ENCODE measurements at places on chromosomes 13 and 19.
A peak's percentile ranks its signal among the peaks of the same experiment; 100 is the strongest.

DNA sequence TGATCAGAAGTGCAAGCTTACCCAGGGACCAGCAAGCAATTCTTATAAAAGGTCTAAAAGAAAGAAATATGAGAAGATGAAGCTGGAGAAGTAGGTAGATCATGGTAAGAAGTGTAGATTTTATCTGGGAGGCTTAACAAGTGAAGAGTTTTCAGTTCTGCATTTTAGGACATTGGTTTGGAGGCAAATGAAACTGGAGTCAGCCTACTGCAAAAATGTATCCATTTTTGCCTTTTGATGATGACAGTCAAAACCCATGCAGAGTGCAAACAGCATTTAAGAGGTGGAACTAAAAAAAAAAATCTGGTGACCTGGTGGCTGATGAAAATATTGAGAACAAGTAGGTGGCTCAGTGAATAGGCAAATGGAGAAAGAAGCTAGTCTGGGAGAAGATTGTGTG lies 216.9 kb downstream of the DNAJC15 start:
- DNase-seq = no peak

- no peak for DNase-seq
These were observed 53.4 kb downstream of the FLT3 start for GRCh38 chr13:28046981-28047380.

GRCh38 chr13:30481241-30481760 lies 15.6 kb upstream of the HMGB1 start:
- DNase-seq = no peak

DNA sequence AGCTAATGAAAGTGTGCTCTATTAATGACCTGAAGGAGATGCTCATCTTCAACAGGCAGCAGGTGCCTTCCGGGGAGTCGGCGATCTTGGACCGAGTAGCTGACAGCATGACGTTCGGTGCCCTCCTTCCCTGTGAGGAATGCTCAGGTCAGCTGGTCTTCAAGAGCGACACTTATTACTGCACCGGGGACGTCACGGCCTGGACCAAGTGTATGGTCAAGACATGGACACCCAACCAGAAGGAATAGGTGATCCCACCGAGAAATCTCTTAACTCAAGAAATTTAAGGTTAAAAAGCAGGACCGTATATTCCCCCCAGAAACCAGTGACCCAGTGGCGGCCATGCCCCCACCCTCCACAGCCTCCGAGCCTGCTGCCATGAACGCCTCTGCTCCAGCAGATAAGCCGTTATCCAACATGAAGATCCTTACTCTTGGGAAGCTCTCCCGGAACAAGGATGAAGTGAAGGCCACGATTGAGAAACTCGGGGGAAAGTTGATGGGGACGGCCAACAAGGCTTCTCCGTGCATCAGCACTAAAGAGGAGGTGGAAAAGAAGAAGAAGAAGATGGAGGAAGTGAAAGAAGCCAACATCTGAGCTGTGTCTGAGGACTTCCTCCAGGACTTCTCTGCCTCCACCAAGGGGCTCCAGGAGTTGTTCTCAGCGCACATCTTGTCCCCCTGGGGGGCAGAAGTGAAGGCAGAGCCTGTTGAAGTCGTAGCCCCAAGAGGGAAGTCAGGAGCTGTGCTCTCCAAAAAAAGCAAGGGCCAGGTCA lies 22.8 kb upstream of the ANKRD10 start:
- DNase-seq = no peak

GRCh38 chr13:55999709-56000108 lies 1141.0 kb upstream of the PRR20A start:
- DNase-seq = no peak

- DNase-seq = no peak
These were observed 89.7 kb downstream of the RAB20 start for GRCh38 chr13:110471833-110472162.

- DNase-seq = no peak
These were observed 29.9 kb downstream of the PBX4 start for GRCh38 chr19:19588546-19588945.

DNA sequence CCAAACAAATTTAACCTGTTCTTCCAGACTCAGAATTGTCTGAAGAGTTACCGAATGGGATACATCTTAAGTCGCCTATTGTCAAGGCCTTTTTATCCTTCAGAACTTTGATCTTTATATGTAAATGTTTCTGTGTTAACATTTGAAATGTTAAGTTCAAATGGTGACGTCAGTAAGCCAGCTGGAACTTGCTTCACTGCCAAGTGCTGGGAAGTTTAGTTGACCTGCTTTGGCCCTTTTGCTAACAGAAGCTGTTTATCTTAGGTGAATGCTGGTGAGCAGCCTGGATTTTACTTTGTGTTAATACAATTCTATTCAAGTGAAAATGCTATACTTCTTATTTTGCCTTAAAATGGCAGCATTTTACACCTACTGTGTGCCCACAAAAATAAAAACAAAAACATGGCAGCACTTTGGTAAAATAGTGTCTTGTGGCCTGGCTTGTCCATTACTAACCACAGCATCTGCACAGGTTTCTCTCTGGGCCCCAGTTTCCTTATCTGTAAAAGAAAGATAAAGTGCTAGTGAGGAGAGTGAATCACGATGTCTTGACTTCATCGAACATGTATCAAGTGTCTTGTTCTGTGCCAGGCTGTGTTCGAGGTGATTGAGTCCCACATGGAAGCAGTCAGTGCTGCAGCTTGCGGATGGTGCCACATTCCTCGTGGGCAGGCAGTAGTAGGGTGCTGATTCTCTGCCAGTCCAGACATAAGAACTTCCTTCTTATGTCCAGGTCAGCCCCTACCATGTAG lies 2.2 kb downstream of the NAXD start:
- DNase-seq = no peak

DNA sequence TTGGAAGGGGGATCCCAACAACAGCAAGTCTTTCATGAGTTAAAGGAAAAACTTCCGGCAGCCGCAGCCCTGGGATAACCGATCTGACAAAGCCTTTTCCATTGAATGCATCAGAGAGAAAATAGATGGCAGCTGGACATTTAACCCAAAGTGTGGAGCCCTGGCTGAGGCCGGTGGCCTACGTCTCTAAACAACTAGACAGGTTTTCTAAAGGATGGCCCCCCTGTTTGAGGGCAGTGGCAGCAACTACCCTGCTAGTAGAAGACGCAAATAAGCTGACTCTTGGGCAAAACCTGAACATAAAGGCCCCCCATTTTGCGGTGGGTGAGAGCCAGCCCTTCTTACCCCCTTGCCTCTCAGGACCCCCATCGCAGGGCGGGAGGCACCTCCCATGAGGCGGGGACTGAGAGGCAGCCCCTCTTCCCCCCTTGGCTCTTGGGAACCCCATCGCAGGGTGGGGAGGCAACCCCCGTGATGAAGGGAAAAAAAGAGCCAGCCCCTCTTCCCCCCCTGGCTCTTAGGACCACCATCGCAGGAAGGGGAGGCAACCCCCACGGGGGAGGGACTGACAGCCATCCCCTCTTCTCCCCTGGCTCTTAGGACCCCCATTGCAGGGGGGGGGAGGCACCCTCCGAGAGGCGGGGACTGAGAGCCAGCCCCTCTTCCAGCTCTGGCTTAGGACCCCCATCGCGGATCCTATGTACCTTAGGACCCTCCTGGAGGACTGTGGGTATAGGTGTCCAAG lies 2422.9 kb upstream of the PCDH20 start:
- DNase-seq = no peak

GRCh38 chr13:36872621-36873020 lies 47.4 kb downstream of the SMAD9 start:
- DNase-seq = peak; percentile 20

DNA sequence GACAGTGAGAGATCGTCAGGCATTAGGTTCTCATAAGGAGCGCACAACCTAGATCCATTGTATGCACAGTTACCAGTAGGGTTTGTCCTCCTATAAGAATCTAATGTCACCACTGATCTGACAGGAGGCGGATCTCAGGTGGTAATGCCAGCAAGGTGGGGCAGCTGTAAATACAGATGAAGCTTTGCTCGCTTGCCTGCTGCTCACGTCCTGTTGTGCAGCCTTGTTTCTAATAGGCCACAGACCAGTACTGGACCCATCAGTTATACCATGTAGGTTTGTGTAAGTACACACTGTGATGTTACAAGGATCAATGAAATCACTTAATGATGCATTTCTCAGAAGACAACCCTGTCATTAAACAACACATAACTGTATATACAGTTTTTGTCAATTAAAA lies 23.5 kb downstream of the VWA8 start:
- DNase-seq = no peak

GRCh38 chr13:37211487-37211886 lies 106.0 kb upstream of the CSNK1A1L start:
- DNase-seq = no peak

- DNase-seq = no peak
These were observed 794.3 kb upstream of the MIR17HG start for GRCh38 chr13:90553159-90553558.

GRCh38 chr13:101303521-101303920 lies 112.8 kb downstream of the NALCN start:
- DNase-seq = no peak

GRCh38 chr19:29233591-29233990 lies 20.6 kb upstream of the UQCRFS1 start:
- DNase-seq = no peak

GRCh38 chr13:85500696-85501256 lies 298.4 kb downstream of the SLITRK6 start:
- no peak for DNase-seq

- no peak for DNase-seq
These were observed 284.3 kb upstream of the MAB21L1 start for GRCh38 chr13:35760735-35761281.

- no peak for DNase-seq
These were observed 3.0 kb upstream of the ZNF628 start for GRCh38 chr19:55473225-55474012.

DNA sequence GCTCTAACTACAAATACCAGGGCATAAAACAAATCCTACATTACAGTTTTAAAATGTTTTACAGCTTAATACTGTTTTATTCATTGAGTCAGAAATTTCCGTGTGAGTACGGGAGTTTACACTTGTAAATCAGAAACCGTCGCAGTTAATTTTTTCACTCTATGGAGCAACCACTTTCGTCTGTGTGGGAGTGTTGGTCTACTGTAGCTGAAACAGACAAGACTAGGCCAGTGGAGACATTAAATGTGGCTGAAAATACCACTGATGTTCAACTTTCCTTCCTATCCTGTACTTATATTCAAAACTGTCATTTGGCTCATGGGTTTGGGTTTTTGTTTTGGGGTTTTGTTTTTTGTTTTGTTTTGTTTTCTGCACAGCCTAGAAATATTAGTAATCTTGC lies 268.7 kb downstream of the DCT start:
- no peak for DNase-seq

- DNase-seq = peak; percentile 30
These were observed 2.2 kb downstream of the CXCL17 start for GRCh38 chr19:42440357-42441048.

- no peak for DNase-seq
These were observed 810.4 kb downstream of the DACH1 start for GRCh38 chr13:71056581-71056980.

DNA sequence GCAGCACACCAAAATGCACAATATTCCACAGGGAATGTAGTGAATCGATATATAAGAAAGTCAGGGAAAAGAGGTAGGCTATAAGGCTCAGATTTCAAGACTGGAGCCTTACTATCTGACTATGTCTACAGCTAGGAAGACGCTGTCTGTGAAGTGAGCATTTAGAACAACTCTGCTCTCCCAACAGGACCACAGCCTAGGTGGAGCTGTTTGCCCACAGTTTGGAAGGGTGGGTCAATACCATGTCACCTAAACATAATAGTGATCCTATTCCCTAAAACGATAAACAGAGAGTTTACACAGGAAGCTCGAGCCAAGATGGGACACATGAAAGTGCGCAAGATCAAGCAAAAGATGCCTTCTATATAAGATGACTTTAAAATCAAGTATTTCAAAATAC lies 2486.0 kb upstream of the PCDH20 start:
- no peak for DNase-seq

GRCh38 chr13:109146912-109147647 lies 517.7 kb downstream of the MYO16 start:
- no peak for DNase-seq

DNA sequence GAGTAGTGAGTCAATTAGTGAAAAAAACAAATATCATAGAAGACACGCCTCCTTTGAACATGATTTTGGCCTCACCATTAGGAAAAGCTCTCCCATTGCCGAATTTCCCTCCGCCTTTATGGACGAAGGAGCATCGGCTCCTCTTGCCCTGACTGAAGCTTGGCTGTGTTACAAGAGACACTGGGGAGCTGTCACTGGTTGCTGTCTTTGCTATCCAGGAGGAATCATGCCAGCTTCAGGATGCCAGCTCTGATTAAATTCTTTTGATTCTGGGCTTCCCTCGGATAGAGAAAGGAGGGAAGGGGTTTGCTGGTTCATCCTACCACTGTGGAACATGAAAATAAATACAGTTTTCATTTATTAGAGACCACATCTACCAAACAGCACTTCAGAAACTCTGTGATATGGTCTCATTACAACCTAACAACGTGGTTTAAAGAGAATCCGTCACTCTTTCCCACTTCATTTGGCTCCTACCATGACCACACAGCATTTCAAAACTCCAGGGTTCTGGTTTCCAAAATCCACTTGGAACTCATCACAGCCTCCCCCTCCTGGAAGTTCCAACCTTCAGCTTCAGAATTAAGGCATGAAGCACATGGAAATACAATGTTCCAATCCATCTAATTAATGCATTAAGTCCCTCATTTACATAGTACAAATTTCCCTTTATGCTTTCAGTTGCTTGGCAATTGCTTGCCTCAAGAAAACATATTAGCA lies 446.0 kb downstream of the EFNB2 start:
- DNase-seq = no peak

Data from NCI-H1436 (cell line).